BE2C (cell line): ENCODE measurements at places on chromosomes 1 and 21.

GRCh38 chr1:174265282-174265681 is 106.0 kb downstream of the RABGAP1L start:
- no peak for DNase-seq

DNA sequence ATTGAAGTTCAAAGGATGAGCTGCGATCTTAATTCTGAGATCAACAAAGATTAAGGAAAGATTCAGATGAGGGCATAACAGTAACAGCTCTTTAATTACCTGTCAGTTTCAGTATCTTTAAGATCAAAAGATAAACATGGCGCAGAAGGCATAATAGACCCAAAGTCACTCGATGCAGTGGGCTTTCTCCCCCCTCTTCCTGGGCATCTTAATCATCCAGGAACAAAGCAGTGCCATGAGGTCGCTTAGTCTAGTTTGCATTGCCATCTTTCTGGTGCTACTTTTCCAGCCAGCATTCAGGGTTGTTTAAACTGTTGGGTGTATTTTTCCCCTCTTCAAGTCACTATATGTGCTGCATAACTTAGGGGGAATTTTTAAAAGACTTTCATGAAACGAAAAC is 72.3 kb downstream of the HUNK start:
- no peak for DNase-seq

- no peak for DNase-seq
Observed at GRCh38 chr1:201781437-201781836, 47.5 kb upstream of the IPO9 start.

- no peak for DNase-seq
Observed at GRCh38 chr1:69055194-69055593, 512.5 kb upstream of the LRRC7 start.

GRCh38 chr1:98692482-98692881 is 31.0 kb downstream of the SNX7 start:
- DNase-seq, result no peak

DNA sequence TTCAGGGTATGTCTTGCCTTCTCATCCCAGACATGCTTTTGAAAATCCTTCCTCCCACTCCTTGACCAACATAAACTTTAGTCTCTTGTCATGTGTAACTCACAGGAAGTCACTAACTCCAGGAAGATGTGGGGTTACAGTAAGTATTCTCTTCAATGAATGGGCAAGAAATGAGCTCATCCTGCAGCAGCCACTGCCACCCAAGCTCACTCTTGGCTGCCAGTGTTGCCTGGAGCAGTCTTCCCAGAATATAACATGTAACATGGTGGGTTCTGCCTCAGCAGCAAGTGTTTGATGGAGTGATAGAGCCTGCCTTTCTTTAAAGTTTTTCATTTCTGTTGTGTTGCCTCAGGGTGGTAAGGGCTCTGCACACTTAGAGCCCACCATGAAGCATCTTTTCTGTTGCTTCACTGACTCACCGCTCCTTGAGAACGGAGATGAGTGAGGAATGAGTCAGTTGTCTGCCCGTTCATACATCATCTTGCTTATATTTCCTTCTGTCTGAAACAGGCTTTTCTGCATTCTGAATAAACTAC is 187.0 kb downstream of the TPR start:
- no peak for DNase-seq

DNA sequence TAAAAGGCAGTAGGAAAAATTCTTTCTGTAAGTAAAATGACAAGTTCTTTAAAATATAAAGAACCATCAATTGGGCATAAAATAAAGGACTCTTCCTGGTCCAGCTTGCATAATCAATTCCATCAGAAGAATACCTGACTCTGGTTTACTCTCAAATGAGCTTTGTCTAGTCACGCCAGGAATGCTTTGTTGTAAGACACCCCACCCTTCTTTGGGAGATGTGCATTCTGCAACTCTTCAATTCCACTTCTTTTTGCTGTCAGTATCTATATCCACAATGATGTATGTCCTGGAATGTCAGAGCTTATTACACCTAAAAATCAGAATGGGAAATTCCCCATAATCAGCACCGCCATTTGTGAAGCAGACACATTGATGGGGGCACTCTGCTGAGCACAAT is 76.1 kb downstream of the PTPN14 start:
- DNase-seq, result no peak
